Muscle of leg (tissue), 16 donors: ENCODE measurements at places on chromosomes 11 and 22. TPM values are rescaled to one million over a fixed set of nuclear protein-coding genes. Genes with fewer than 3 reads are reported as not detected.

The SCGB1A1 gene
- not detected for total RNA-seq

The CRYBA4 gene
- not detected for total RNA-seq

The TRIM29 gene
- total RNA-seq: 0.40 TPM

The RANGAP1 gene
- total RNA-seq: 12.7 TPM

The GGTLC3 gene
- not detected for total RNA-seq

The LSP1 gene
- total RNA-seq: 43.4 TPM
